ENCODE measurements at places on chromosomes 5 and 9.

- DNase-seq = peak; percentile 28
Observed at GRCh38 chr5:173671121-173671949, 54.9 kb upstream of the BOD1 start.

GRCh38 chr9:82021198-82021597, 32.6 kb downstream of the SPATA31D1 start:
- no peak for DNase-seq

DNA sequence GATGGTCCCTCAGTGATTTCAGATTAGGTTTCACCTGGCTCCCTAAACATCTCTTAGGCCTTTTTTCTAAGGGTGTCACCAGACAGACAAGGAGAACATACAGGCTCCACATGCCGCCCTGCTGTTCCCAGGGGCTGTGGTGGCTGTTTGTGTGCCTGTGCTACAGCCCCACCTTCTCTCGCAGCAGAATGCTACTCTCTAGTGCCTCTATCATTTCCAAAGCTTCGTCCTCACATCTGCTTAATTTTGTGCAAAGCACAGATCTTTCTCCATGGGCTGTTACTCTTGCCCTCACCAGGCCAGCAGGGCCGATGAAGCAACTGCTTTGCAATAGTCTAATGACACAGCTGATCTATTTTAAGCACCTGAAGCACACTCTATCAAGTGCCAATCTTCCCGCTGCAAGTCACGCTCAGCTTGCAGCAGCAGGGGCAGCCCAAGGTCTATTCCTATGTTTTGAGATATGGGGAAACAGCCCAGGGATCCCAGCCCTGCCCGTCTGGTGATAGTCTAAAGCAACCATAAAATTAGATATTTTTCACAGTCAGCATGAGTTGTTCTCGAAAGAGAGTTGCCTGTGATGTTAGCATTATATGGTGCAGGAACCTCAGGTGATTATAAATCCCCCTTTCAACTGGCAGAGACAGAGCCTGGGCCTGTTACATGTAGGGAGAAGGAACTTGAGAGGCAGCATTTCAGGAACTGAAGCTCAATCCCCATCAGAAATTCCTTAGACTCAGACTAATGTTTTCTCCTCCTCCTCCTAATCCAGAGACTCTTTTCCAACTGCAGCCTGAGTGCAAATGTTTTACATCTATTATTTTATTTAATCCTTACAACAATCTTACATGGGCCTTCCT, 12.7 kb downstream of the ABLIM3 start:
- DNase-seq = no peak

- DNase-seq = no peak
Observed at GRCh38 chr9:94593459-94594345, at the start of gene FBP2. TSS of gene FBP2 (minus strand) at chr9:94593824. CDS start at chr9:94593726, 98 bp downstream.

DNA sequence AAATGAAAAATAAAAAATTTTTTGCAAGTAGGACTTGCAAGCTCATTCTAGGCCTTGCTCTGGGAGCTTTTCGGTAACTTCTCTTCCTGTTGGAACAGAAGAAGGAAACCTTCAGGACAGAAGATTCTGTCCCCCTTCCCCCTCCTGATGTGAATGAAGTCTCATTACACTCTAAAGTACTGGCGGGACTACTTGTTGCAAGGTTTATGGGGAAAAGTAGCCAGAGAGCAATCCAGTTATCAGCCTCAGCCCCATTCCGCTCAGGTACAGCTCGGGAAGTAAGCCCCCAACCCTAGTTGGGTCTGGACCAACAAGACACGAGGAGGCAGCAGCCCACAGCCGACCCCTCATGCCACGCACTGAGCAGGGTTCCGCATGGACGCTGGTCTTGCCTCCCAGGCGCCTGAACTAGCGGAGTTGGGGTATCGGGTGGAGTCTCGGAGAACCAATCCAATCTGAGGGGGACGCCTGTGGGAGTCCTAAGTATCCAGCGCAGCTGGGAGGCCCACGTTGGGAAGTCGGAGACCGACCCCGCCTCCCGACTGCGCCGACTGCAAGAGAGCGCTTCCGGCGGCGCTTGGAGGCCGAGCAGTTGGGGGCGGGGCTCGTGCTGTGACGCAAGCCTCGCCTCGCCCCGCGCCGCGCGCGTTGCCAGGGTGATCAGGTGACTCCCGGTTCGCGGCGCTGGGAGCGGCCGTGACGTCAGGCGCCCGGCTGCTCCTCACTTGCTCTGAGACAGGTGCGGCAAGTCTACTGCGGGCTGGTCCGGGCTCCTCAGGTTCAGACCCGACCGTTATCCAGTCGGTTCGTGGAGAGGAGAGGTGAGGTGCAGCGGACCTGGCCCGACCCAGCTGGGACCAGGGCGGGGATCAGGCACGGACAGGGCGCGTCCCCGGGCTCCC, at the start of gene CYSTM1:
Gene CYSTM1 (plus strand): TSS at position 724 of the 902 bp plus-strand sequence. CDS start 19,278 bp downstream, outside the sequence.
- peak; percentile 97 for DNase-seq

DNA sequence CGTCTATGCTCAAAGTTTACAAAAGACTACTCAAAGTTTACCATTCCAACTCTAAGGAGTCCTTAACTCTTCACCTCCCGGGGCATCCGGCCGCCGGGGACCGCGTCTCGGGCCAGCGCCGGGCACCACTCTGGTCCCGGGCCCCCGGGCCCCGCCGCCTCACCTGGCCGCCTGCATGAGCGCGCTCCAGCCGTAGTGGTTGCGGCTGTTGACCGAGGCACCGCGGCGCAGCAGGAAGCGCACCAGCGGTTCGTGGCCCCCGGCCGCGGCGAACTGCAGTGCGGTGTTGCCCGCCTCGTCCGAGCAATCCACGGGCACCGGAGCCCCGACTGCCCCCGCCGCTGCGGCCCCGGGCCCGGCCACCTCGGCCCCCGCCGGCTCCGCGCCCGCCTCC, 388 bp downstream of the ANKS6 start:
- DNase-seq = no peak

- no peak for DNase-seq
Observed at GRCh38 chr9:93225417-93225816, 41.5 kb downstream of the WNK2 start.

GRCh38 chr5:148687871-148688270, 33.5 kb upstream of the HTR4 start:
- no peak for DNase-seq

DNA sequence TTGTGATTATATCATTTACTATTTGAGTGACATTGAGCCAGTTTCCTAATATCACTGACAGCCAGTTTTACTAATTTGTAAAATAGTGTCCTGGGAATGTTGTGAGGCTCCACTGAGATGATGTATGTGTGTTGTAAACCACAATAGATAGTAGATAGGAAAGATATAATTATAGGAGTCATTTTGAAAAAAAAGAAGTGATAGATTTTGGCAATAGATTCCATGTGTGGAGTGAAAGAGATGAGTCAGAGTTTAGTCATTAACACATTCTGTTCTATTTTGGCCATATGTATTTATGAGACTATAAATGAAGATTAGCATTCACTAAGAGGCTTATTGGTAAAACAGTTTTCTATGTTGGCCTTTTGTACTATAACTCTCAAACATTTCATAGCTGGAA, 388.2 kb downstream of the FAM170A start:
- DNase-seq = no peak

GRCh38 chr9:14661421-14662059, 31.7 kb downstream of the ZDHHC21 start:
- no peak for DNase-seq

DNA sequence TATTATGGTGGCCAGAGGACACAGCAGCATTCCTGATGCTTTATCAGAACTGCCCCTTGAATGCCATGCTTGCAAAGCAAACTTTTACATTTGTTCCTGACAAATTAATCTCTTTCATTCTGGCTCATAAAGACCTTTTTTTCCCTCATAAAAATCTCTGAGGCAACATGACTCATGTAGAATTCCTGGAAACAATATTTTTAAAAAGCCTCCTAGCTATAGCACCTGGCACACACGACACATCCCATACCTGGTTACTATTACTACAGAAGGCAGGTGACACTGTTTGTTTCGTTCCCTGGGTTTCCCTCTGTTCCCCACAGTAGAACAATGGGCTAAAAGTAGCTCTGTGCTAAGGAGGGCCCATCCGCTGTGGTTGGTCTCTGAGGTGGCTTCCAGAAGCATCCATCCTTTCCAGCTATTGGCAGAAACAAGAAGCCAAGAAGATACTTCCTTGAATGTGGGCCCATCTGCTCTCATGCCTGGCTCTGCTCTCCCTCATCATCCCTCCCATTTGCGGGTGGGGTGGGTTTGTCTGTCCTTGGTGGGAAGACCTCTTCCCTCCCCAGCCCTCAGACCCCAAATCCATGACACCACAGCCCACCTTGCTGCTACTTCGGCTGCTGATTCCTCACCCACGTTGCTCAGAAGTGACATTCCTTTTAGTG, 59.1 kb downstream of the GALNT12 start:
- DNase-seq = no peak

- DNase-seq = no peak
Observed at GRCh38 chr9:3698076-3698475, 172.3 kb upstream of the RFX3 start.

DNA sequence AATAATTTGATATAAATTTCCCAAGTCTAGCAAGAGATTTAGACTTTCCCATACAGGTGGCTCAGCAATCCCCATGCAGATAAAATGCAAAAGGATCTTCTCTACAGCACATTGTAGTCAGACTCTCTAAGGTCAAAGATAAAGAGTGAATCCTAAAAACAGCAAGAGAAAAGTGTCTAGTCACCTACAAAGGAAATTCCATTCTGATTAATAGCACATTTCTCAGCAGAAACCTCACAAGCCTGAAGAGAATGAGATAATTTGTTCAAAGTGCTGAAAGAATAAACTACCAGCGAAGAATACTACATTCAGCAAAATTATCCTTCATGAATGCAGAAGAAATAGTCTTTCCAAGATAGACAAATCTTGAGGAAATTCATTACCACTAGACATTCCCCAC, 493.3 kb downstream of the PRELID2 start:
- no peak for DNase-seq

GRCh38 chr5:148844433-148845280, 18.2 kb downstream of the ADRB2 start:
- DNase-seq = no peak

- DNase-seq = no peak
Observed at GRCh38 chr5:32017692-32018367, 156.3 kb downstream of the GOLPH3 start.

- no peak for DNase-seq
Observed at GRCh38 chr9:16133556-16134227, 580.8 kb downstream of the CCDC171 start.
